AG09319 (cell line): ENCODE measurements at places on chromosomes 16 and 17.

DNA sequence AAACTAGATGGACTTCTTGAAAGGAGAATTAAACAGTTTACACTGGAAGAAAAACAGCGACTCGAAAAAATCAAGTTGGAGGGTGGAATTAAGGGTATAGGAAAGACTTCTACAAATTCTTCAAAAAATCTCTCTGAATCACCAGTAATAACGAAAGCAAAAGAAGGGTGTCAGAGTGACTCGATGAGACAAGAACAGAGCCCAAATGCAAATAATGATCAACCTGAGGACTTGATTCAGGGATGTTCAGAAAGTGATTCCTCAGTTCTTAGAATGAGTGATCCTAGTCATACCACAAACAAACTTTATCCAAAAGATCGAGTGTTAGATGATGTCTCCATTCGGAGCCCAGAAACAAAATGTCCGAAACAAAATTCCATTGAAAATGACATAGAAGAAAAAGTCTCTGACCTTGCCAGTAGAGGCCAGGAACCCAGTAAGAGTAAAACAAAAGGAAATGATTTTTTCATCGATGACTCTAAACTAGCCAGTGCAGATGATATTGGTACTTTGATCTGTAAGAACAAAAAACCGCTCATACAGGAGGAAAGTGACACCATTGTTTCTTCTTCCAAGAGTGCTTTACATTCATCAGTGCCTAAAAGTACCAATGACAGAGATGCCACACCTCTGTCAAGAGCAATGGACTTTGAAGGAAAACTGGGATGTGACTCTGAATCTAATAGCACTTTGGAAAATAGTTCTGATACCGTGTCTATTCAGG is 85.0 kb downstream of the C17orf58 start:
- no peak for DNase-seq

DNA sequence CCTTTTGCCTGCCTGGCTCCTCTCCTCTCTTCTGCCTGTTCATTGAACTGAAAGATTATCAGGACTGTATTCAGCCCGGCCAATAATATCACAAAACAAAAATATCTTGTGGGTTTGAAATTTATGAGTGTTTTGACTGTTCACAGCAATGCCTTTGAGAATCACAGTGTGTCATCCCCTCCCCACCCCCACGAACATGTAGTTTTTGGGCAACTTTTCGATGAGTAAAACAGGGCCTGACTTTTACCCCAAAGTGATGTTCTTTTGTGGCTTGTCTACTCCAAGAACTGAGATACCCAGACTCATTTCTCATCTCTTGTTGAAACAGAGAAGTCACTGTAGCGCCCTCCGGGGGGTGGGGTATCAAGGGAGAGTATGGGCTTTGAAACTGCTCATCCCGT is 675.7 kb downstream of the WWOX start:
- no peak for DNase-seq

- DNase-seq: no peak
Measured at GRCh38 chr16:51419768-51420167, 268.7 kb upstream of the SALL1 start.

- DNase-seq: no peak
Measured at GRCh38 chr17:1720856-1721386, 3.6 kb upstream of the WDR81 start.

DNA sequence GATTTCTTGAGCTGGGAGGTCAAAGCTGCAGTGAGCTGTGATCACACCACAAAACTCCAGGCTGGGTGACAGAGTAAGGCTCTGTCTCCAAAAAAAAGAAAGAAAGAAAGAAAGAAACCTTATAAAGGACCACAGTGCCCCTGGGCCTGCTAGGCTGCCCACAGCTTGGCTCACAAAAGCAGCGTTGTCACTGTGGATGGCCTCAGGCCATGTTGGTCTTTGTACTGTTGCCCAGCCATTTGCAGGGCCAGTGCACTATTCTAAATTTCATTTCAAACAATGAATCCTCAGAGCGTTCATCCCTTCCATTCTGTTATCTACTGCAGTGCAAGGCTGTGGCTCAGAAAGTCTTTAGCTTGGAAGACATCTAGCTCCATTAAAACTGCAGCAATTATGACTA is 208.4 kb downstream of the SLC39A11 start:
- DNase-seq: no peak

DNA sequence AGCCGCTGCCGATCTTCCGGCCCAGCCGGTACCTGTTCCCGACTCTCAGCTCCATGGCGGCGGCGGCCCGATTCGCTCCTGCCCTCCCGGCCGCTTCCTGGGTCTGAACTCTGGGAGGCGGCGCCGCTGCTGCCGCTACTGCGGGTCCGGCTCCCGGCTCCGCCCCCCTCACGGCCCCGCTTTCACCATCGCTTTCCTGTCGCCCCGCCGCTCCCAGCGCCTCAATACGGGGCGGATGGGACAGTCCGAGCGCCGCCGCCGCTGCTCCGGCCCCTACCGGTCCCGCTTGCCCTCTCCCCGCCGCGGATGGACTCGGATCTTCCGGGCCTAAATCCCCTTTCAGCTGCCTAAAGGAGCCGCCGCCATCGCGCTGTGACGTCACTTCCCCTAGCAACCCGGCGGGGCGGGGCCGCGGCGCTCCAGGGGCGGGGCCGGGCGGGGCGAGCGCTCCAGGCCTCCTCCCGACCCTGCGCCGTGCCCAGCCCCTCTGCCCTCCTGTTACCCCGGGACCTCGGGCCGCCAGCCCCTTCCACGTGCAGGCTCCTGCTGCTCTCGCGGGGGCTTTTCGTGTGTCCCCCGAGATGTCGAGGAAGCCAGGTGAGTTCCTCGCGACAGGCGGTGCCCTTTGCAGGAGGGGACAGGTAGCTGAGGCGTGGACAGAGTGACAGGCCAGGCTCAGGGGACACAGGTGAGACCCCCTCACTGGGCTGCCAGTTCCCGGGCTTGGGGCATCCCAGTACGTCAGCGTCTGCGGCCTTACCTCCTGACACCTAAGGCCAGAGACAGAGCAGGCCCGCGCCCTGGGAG is at the start of gene CSNK1D:
CSNK1D (minus strand) TSS at position 374 of the 807 bp plus-strand sequence; CDS start at position 55, 319 bp downstream.
- no peak for DNase-seq
